ENCODE measurements at places on chromosomes 13 and 19.
A peak's percentile ranks its signal among the peaks of the same experiment; 100 is the strongest.

DNA sequence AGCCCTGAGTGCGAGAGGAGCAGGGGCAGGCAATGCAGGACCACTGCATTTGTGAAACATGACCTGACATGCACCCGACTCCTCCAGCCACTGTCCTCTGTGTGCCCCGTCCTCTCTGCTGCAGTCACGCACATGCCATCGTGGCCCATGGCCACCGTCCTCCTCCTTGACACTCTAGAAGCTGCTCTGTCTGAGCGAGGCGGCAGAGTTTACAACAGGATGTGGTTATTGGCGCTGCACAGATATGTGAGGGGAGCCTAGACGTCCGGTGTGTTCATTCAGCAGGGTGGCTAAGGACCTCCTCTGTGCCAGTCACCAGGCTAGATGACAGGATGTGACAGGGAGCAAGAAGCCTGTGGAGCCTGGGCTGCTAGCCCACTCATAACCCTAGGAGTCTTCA lies 277.8 kb downstream of the FOXO1 start:
- peak; percentile 65 for DNase-seq

- no peak for DNase-seq
Observed at GRCh38 chr19:10430505-10431253, 10.3 kb downstream of the PDE4A start.

DNA sequence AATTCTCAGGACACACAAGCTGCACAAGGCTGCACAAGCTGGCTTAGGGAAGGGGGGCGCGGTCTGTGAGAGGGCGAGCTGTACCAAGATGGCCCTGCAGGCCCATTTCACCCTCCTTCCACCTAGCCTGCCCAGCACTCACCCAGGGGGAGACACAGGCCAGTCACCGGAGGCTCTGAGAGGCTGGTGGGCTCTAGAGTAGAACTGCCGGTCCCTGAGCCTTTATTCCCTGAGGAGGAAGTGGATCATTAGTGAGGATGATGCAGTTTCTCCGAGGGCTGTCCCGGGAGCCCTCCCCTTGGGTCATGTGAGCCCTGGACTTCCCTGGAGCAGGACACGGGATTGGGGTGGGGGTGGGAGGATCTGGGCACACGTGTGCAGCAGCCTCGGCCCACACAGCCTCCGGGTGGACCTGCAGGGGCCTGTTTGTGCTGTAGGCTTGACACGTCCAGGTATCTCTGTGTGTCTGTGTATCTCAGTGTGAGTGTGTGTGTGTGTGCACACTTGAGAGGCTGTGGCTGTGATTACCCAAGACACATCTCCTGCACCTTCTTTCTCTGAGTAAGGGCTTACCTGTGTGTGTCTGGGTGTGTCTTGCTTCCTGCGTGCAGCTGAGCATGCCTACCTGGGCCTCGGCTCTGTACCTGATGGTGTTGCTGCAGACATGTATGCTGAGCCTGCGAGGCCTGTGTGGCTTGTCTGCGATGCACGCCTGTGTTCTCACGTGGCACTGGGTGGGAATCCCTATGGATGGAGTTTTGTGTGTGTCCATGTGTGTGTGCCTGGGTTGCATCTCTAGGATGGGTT lies at the start of gene ACP5:
Gene ACP5 (minus strand): TSS at position 195 of the 807 bp plus-strand sequence. CDS start 328 bp downstream, outside the sequence.
- no peak for DNase-seq

DNA sequence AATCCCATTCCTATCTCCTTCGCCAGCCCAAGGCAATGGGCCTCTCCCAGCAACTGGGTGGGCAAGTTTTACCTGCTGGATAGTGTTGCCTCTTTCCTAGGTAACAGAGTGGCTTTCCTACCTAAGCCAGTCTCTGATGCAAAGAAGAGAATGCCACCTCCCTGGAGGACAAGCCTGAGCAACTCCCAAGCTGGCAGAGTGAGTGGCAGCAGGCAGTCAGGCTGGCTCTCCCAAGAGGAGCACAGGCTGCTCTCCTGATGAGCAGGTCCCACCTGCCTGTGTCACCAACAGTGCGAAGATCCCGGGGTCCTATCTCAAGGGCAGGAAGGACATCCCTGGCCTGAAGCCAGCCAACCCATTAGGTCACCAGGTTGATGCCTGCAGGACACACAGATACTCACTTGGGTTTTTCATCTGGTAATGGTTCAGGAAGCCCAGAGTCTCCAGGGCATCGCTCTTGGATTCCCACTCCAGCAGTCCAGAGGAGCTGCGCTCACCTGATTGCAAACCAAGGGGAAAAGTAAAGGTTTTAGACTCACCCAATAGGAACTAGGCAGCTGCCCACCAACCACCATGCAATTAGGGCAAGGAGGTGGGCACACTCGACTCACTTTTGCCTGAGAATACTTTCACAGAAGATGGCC lies 5.5 kb upstream of the ECH1 start:
- DNase-seq = no peak

DNA sequence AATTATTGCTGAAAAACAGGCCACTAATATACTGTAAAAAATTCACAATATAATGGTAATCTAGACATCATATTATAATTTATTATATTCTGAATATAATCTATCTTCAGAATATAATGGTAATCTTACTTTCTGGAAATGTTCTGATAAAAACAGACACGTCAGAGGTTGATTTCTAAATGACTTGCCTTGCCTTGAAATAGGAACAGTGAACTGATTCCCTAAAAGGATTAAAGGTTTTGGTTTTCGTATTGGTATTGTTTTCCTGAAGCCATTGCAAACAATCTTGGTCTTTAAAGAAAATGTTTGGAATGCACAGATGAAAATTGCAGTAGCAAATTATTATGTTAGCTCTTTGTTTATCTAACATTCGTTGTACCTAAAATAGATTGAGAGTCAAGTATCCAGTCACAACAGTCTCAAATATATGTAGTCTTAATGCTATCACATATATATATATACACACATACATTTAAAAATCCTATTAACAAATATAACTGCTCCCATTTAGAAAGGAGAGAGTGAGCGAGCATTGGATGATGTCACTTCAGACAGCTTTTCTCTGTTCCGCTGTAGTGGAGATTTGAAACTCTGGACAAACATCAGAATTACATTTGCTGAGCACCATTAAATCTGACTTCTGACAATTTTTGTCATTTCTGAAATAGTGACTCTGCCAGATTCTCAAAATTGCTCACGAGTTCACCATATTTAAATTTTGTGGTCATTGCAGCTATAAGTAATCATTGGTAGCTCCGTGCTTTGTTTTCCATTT lies 1.7 kb downstream of the ITM2B start:
- no peak for DNase-seq

- DNase-seq = peak; percentile 55
Observed at GRCh38 chr19:19627621-19628500, at the start of gene LPAR2. Gene LPAR2, minus strand, starts transcription at chr19:19628220. Its CDS starts 945 bp downstream, at chr19:19627275.

- no peak for DNase-seq
Observed at GRCh38 chr19:22735911-22736645, 47.9 kb downstream of the ZNF99 start.
